AG04450 (cell line): ENCODE measurements at places on chromosomes 4 and X.
A peak's percentile ranks its signal among the peaks of the same experiment; 100 is the strongest.

GRCh38 chr4:118225511-118225910 is 127.3 kb downstream of the PRSS12 start:
- DNase-seq = no peak

- no peak for DNase-seq
Observed at GRCh38 chr4:114121221-114121620, 141.8 kb upstream of the ARSJ start.

- DNase-seq = no peak
Observed at GRCh38 chr4:44725166-44725565, 1.2 kb downstream of the GNPDA2 start.

GRCh38 chr4:83489711-83490326 is 4.9 kb upstream of the ABRAXAS1 start:
- no peak for DNase-seq

DNA sequence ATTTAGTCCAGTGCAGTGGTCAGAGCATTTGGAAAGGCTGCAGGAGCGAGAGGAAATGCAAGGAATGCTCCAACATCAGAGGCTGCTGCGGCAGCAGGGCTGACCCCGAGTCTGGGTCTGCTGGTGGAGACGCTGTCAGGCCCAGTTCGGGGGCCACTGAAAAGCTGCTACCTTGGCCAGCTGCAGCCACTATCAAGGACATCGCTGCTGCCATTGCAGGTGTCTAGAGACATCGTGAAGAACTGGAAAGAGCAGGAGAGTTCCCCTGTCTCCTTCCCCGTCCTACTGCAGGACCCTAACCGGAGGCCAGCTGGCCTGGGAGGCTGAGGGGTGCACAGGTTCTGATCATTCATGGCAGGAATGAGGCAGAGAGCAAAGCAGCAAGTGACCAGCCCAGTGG is 29.5 kb upstream of the GPR78 start:
- DNase-seq = no peak

GRCh38 chrX:2767631-2768455 is 16.0 kb downstream of the XG start:
- DNase-seq = peak; percentile 4

GRCh38 chrX:57871463-57871862 is 38.8 kb downstream of the ZXDA start:
- no peak for DNase-seq

- no peak for DNase-seq
Observed at GRCh38 chr4:183936047-183936446, 30.9 kb downstream of the STOX2 start.

DNA sequence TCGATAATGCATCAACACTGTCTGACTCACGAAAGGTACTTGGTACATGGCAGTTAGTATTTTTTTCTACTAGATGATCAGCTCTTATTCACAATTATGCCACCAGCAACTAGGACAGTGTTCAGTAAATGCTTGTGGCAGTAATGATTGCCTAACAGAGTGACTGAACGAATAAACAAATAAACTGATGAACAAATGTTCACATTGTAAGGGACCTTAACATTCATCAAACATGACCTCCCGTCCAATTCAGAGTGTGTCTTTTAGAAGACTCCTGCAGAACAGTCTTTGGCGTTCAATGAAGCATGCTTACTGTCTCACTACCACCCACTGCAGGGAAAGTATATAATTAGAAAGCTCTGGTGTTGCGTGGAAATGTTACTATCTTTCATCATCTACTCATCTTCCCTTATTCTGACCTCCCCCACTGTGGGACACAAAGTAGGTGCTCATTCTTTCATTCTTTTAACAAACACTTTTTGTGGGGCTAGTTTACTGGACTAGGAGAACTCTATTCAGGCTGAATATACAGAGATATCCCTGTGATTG is 319.3 kb downstream of the RAB28 start:
- no peak for DNase-seq

DNA sequence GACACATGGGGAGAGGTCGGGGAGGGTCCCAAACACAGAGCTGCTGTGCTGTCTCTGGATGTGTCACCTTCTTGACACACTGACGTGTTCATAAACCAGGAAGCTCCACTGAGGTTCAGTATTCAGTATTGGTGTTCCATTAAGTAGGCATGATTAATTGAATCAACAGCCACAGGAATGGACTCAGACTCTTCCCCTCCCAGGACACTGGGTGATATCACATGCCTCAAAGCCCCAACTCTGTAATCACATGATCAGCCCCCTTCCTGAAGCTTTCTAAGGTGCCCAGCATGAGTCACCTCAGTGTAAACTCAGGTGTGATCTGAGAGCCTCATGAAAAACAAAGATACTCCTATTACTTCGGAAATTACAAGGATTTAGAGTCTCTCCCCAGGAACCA is 21.1 kb upstream of the HNRNPD start:
- DNase-seq = no peak

- peak; percentile 13 for DNase-seq
Observed at GRCh38 chrX:152635941-152636340, 1.8 kb upstream of the GABRQ start.

GRCh38 chrX:12890467-12890866 is 16.0 kb upstream of the TLR8 start:
- no peak for DNase-seq

DNA sequence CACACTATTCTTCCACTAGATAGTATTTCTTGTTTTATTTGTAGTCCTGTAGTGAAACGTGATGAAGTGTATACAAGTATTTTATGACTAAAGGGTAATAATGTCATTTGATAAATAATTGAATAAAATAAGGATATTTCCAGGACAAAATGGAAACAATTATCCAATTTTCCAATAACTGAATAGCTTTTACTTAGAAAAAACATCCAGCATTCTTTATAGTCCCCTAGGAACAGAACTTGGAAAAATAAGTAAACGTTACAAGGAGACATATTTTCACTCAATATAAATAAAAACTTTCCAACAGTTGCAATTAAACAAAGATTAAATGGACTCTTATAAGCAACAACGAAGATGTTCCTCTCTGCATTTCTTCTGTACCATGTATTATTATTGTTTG is 566.0 kb downstream of the TMA16 start:
- DNase-seq = no peak

- no peak for DNase-seq
Observed at GRCh38 chr4:13483136-13483767, 888 bp downstream of the RAB28 start.

- DNase-seq = no peak
Observed at GRCh38 chr4:176099314-176099713, 33.7 kb downstream of the WDR17 start.

- DNase-seq = no peak
Observed at GRCh38 chrX:71859637-71860036, 51.0 kb upstream of the NHSL2 start.

- DNase-seq = no peak
Observed at GRCh38 chr4:38058151-38058550, 98.0 kb downstream of the PTTG2 start.

GRCh38 chr4:40669504-40669903 is 39.8 kb upstream of the RBM47 start:
- DNase-seq = no peak

DNA sequence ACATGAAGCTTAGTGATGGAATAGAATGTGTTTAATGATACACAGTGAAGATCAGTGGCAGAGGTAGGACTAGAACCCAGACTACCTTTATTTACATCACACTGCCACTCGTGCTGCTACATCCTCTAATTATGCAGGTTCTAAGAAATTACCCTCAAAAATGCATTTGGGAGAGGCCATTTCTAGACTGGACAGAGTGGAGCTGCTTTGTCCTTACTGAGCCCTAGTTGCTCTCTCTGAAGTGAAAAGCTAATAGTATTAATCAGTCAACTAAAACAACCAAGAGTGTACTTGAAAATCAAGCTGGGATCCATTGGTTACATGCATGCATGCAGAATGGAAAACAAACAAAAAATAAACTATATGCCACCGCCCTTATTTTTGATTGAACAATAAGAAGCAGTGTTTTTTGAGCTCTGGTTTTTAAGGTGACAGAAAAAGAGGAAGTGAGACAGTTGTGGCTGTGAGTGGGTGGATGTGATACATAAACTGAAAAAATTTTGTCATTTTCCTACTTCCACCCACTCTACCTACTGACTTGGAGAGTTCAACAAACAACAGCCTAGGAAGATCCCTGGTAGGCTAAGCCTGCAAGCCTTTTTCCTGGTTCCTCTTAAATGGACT is 6.8 kb upstream of the VSIG4 start:
- no peak for DNase-seq

GRCh38 chr4:110586131-110586850 is 36.6 kb downstream of the PITX2 start:
- peak; percentile 2 for DNase-seq

DNA sequence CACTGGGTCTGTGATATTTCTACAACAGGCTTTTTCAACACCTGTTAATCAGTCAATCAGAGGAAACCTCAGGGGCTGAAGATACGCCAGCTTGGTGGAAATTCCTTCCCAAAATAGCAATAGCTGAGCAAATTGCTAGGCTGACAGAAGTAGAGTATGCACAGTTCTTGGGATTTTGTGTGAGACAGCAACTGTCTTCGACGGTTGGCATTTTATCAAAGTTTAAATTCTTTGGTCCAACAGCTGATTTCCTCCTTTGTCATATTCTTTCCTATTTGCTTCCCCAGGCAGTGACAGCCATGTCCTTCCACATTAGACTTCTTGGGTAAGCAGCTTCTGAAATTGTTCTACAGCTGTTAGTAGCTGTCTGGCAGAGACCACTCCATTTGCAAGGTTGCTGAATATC is 8.0 kb upstream of the PALLD start:
- no peak for DNase-seq

GRCh38 chr4:149211876-149212275 is 603.8 kb downstream of the IQCM start:
- DNase-seq = no peak

GRCh38 chr4:22454955-22455354 is 60.9 kb downstream of the ADGRA3 start:
- DNase-seq = no peak

GRCh38 chr4:153233761-153234371 is 29.6 kb downstream of the TRIM2 start:
- DNase-seq = no peak

DNA sequence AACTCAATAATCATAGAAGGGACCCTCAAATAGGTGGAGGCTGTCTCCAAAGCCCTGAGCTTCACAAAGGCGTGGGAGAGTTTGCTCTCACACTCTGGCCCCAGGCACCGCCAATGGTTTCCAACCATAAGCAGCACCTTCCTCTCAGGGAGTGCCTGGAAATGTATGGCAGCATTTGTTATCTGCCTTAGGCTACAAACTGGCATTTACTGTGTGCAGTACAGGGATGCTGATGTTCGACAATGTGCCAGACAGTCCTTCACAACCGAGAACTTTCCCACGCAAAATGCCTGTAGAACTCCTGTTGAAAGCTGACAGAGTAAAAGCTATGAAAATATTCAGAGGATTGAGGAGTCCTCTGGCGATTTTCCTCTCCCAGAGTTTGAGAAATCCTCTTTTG is 55.7 kb upstream of the CDKN2AIP start:
- DNase-seq = no peak

DNA sequence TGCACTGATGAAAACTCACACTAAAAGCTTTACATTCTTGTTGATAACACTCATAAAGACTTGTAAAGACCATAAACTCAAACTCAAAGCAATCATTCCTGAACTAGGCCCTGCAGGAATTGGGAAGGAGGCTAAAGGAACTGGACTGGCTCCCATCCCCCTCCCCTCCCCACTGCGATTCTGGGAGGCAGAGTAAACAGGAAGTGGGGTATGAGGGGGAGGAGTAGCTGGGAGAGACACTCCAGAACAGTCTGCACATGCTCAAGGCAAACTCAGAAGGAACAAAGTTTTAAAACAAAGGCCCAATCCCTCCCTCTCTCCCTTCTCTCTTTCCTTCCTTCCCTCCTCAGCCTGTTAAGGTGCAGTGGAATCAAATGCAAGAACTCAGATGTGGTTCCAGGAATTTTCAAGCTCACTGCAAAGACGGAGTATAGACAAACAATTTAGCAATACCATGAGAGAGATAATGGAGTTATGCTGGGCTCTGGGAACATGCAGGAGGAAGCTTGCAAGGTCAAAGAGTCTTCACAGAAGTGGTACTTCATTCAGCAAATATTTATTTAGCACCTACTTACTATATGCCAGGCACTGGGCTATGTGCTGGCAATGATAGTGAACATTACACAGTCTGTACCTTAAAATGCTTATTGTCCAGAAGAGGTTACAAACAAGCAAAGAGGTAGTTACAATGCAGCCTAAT is 15.9 kb downstream of the MID1IP1 start:
- DNase-seq = no peak

DNA sequence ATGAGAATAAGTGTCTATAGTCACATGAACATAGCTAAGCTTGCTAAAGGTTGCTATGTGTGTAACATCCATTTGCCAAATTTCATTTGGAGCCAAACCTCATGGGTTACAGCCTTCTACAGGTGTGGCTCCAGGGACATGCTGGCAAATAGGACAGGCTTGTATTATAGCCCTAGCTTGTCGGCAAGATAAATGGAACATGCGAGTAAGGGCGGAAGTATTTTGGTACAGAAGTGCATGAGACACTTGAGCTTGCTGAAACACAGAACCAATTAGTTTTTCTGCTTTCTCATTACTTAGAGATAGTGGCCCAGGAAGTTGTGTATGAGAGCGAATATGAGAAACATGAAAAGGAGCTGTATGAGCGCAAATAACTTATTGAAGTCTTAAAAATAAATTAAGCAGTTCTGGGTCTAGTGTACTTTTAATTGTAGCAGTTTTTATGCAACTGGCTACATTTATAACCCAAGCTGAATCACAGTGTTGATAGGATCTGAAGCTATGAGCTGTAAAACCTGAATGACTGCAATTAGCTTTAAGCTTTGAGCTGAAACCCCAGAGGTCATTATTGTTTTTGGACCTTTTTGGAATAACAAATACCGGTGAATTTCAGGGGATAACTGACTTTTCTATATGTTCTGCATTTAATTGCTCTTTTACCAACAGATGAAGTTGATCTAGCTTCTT is 64.6 kb downstream of the KDM5C start:
- DNase-seq = no peak

GRCh38 chr4:141609243-141609642 is 27.1 kb upstream of the IL15 start:
- DNase-seq = no peak

GRCh38 chrX:48972220-48973164 is 848 bp upstream of the KCND1 start:
- no peak for DNase-seq

- DNase-seq = no peak
Observed at GRCh38 chrX:69415698-69416097, 88.4 kb upstream of the NALF2 start.

GRCh38 chr4:90715242-90715641 is 588.0 kb downstream of the CCSER1 start:
- DNase-seq = no peak

GRCh38 chrX:129540722-129541184 is 694 bp downstream of the OCRL start:
- no peak for DNase-seq

DNA sequence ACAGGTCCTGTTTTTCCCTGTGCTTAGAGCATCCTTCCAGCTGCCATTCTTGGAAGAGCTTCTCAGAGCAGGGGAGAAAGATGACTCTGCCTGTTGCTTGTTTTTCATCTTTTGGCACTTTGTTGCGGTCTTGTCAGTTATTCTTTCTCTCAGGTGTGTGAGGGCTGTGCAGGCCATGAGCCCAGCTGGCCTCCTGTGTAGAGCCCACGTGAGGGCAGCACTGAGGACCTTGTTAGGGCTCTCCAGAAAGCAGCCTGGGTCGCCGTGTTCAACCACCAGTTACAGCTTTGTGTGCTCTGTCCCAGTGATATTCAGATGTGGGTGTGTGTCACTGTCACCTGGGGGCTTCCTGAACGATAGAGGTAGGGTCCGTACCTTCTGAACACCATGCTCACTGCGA is 52.8 kb downstream of the NOP14 start:
- DNase-seq = no peak

- no peak for DNase-seq
Observed at GRCh38 chrX:8090482-8090881, 80.6 kb downstream of the VCX2 start.

- no peak for DNase-seq
Observed at GRCh38 chr4:160193787-160194186, 1090.9 kb downstream of the RAPGEF2 start.
